Suprapubic skin (tissue), 4 donors: ENCODE measurements at places on chromosomes 7 and 10. TPM values are rescaled to one million over a fixed set of nuclear protein-coding genes. Genes with fewer than 3 reads are reported as not detected.

DNA sequence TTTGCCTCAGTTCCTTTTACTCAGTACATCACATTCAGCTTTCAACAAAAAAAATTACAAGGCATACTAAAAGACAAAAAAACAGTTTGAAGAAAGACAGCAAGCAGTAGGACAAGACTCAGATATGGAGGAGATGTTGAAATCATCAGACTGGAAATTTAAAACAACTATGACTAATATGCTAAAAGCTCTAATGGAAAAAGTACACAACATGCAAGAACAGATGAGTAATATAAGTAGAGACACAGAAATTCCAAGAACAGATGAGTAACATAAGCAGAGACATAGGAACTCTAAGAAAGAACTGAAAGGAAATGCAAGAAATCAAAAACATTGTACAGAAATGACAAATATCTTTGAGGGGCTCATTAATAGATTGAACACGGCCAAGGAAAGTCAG lies 402.6 kb downstream of the NEBL start:
- no peak for DNase-seq

DNA sequence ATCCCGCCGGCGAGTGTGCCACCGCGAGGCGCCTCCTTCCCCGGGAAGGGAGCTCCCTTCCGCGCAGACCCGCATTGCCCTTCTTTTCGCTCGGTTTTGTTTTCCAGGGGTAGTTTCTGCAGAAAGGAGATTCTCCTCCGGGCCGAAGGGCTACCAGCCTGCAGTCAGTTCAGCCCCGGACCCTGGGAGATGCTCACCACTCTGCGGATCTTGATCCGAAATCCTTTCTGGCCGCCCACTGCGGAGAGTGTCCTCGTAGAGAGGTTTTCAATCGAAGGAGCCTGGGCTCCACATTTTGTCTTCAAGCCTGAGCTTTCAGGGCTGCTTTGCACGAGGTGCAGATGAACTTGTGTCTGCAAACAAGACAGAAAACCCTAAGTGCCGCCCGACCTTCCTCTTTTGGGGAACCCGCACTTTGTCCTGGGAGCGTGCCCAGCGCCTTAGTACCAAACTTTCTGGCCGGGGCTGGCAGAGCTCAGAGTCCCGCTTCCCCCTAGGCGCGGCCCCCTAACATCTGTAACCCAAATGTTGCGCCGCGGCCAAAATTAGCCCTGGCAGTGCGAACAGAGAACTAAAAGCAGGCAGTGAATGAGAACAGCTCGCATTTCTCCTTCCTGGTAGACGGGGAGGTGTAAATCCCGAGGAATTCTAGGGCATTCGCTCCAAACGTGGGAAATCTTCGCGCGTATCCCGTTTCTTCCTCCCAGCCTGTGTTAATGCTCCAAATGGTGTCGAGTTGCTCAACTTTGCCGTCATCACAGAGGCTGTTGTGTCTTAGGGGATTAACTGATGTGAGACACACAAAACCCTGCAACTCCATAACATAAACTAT lies 6.7 kb upstream of the EN2 start:
- no peak for DNase-seq

DNA sequence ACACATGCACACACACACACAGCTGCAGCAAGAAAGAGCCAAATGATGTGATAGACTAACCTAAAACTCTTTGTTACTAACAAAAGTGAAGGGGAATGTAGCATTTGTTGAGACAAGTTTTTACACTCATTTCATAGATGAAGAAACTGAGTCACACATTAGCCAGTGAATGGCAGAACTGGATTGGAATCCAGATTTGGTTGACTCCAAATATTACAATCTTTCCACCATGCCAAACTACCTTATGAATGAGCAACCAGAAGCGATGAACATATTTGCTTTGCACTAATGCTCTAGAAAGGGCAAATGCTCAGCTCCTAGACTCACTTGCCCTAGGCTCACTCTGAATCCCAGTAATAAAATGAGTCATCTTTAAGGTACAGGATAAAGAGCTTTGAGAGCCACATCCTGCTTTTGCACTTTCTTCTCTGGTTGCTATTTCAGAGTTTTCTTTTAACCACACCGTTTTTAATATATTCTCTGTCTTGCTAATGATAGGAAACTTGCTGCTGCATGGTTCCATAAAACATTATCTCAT lies 111.9 kb downstream of the GPAM start:
- DNase-seq, result no peak

GRCh38 chr10:114359041-114359952 lies 45.0 kb downstream of the AFAP1L2 start:
- no peak for DNase-seq

DNA sequence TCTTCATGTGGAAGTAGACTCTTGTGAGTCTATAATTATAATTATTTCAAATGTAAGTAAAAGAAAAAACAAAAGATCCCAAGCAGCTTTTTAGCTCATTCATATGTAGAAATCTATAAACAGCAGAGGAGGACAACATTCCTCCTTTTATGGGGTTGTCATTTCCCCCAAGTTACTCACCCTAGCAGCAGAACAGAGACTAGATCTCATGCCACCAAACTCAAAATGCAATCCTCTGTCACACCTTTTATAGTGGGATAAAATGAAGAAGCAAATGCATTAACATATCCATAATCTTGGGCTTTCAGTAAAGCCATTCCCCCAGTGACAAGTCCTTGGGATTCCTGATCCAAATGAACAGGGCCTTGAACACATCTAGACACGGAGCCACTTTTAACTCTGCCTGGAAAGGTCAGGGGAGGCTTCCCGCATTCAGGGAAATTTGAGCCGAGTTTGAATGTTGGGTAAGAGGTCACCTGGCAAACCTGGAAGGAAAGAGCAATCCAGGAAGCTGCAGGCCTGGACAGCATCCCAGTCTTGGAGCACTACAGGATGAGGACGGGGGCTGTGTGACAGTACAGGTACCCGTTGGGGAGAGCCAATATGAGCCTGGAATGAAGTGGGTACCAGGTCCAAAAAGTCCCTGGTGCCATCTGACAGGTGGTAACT lies 76.4 kb downstream of the DOCK4 start:
- no peak for DNase-seq

- no peak for DNase-seq
These were observed 3.6 kb upstream of the PTTG1IP2 start for GRCh38 chr7:90465816-90466215.

DNA sequence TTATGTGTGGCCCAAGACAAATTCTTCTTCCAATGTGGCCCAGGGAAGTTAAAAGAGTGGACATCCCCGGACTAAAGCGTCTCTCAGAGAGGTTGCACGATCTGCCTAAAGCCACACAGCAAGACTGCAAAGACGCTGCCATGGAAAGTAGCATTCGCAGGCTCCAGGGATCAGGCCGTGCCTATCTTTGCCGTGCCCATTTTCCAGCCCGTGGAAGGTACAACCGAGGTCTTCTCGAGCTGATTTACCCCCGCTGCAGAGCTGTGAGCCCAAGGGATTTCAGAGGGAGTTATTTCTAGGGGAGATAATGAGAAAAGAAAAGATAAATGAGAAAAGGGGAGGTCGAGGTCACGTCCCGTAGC lies 1.0 kb upstream of the NYAP1 start:
- no peak for DNase-seq

GRCh38 chr7:74481458-74482196 lies 27.9 kb downstream of the GTF2IRD1 start:
- DNase-seq, result no peak

DNA sequence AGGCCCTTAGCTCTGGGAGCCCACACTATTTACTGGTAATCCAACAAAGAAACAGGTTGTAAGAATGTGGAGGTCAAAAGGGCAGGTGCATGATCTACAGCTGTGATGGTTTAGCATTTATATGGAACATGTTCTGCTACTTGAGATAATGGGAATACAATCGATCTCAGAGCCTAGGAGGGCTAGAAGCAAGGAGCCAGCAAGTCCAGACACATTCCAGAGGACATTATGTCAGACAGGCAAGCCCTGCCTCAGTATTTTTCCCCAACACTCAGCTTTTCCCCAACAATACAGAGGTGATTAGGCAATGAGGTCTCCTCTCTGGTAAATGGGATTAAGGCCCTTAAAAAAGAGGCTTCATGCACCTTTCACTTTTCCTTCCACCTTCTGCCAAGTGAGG lies 21.4 kb upstream of the GNAT3 start:
- no peak for DNase-seq

GRCh38 chr10:110425684-110426293 lies 71.9 kb upstream of the DUSP5 start:
- DNase-seq, result no peak

DNA sequence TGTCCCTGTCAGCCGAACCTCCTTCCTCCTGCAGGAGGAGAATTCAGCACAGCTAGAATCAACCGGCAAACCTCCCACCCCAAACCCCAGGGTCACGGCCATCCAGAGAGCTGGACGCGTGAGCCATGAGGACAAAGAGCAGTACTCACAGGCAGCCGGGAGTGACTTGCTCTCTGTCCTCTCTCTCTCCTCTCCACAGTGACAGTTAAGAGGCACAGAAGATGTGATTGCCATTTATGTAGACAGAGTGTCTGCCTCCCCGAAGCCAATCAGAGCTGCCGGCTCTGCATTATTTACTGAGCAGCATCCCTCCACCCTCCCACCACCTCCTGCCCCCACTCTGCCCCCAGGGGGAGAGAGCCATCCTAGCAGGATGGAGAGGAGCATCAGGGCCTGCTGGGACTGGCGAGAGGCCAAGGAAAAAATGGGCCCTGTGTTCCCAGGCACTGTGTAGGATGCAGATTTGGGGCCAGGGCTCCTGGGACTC lies 4.3 kb downstream of the DDC start:
- DNase-seq, result no peak

GRCh38 chr10:43867667-43868565 lies 219.2 kb upstream of the ZNF32 start:
- DNase-seq, result no peak

- DNase-seq, result no peak
These were observed 10.7 kb downstream of the LUC7L2 start for GRCh38 chr7:139370301-139370942.

DNA sequence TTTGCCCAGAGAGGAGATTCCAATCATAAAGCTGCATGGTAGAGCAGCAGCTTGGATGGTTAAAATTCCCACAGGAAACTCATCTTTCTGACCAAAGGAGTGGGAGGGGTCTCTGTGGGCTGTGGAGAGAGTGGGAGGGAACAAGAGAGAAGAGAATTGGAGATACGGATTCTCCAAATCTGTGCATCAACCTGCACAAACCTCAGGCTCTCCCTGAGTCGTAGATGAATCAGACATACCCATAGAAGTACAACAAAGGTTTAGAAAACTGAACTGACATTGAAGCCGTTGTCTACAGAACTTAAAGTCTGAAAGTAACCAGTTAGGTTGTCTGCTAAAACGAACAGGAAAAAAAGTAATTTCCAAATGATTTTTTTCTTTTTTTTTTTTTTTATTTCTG lies 41.9 kb downstream of the CYCS start:
- DNase-seq, result no peak

HOXA9 gene
- total RNA-seq, result 53.1 TPM

STAMBPL1 gene
- 35.8 TPM for total RNA-seq

PLAC9 gene
- 6.4 TPM for total RNA-seq

MICALL2 gene
- total RNA-seq, result 15.7 TPM
